ENCODE measurements at places on chromosomes 6 and 20.

GRCh38 chr6:4777394-4777935, 1.3 kb downstream of the CDYL start:
- no peak for DNase-seq

DNA sequence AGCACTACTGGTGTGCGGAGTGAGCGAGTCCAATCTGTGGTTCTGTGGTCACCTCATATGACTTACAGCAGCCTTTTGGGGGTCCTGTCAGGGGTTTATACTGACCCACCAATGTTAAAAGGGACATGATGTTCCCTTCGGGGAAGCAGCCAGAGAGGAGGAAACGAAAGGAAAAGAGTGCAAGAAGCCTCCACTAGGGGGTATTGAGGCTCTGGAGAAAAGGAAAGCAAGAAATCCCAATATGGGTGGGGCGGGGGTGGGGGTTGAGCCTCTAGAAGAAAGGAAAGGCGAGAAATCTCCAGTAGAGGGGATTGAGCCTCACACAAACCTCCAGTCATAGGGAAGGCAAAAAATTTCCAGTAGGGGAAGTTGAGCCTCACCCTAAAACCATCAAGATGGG, 249.3 kb upstream of the ECI2 start:
- DNase-seq = no peak

DNA sequence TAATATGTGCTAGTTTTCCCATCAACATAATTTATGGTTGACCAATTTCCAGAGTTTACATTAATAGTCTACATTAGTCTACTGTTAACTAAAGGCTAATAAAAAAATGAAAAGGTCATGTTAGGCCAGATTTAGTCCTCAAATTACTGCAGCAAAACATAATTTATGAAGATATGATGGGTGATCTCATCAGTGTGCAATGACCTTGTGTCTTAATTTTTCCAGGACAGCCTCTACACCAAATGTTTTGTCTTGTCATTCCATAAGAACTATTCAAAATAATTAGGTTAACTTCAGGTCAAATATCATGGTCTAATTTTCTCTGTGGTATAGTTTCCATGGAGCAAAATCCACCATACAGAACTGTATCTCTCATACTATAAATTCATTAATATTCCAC, 234.2 kb downstream of the COL12A1 start:
- DNase-seq = no peak

- DNase-seq = no peak
Measured at GRCh38 chr6:42904467-42904866, 11.4 kb upstream of the PTCRA start.

DNA sequence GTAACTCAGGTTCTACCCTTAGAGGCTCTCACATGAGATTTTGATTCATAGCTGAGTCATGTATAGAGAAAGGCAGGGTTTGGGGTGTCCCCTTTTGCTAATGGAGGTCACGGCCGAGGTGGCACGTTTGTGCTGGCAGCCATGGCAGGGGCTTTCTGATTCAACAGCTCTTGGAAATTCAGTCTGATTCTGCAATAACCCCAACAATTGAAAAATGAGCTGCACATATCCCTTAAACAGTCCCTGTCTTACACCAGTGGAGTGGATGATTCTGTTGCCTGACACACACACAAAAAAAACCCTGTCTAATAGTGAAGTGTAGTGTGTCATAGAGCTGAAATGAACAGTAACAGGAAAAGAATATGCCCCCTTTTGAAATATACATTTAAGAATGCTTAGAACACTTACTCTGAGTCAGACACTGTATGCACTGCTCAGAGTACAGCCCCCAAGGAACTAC, 40.4 kb upstream of the ARG1 start:
- DNase-seq = peak; percentile 50

- DNase-seq = no peak
Measured at GRCh38 chr20:53070706-53071392, 98.7 kb downstream of the TSHZ2 start.

GRCh38 chr6:7725849-7726415, at the start of gene BMP6:
Gene BMP6, plus strand, starts transcription at chr6:7726099. Its CDS starts 857 bp downstream, at chr6:7726956.
- peak; percentile 60 for DNase-seq

DNA sequence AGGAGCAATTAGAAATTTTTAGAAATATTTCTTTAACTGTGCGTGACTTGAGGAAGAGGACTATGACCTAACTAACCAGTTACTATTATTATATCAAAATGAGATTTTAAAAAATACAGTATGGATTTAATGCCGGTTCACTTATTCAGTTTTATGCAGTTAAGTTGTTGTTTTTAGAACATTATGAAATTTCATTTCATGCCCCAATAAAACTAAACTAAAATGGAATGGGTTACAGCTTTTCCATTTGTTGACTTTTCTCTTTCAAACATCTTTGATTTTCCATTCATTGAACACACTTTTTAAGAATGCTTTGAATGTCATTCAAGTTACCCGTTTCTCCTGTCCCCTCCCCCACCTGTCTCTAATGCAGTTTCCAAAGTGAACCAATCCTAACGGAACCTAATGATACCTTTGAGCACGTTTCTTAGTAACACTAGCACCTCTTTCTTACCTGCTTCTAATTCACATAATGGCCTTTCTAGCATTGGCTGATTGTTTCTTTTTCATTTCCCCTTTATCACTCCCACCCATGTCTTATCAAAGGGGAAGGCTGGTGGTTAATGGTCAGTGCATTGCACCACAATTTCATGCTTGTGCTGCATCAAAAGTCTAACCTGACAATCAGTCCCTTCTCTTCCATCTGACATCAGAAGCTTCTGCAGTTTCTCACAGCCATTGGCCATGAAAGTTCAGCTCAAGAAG, 262.2 kb upstream of the TAB2 start:
- no peak for DNase-seq

DNA sequence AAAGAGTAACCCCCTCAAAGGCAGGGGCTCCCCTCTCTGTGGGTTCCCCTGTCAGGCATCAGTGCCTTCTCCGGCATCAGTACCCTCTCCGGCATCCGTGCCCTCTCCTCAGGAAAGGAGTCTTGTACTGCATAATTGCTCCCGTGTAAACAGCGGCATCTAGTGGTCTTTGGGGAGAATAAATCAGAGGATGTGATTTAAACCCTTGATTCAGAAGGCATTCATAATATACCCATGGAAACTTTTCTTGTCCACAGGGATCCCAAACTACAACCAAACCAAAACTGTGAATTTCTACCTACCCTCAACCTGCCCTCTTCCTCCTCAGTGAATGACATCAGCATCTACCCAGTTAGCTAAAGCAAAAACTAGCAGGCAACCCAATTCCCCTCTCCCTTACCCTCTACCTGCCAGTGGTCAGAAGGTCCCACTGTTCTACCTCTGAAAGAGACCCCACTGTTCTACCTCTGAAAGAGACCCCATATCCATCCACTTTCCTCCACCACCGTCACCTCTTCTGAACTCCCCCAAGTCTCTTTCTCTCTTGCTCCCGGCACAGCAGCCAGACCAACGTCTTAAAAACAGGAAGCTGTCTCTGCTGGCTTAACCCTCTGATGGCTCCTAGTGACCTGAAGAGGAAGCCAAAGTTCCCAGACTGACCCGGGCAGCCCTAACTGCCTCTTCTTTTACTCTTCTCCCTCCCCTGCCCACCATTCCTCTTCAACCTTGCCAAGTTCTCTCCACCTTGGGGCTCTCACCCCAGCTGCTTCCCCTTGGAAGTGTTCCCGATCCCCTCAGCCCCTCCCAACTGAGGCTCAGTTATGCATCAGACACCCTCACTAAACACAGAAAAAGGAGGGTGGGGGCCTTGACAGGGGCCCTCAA, 27.2 kb downstream of the UBE2V1 start:
- no peak for DNase-seq

DNA sequence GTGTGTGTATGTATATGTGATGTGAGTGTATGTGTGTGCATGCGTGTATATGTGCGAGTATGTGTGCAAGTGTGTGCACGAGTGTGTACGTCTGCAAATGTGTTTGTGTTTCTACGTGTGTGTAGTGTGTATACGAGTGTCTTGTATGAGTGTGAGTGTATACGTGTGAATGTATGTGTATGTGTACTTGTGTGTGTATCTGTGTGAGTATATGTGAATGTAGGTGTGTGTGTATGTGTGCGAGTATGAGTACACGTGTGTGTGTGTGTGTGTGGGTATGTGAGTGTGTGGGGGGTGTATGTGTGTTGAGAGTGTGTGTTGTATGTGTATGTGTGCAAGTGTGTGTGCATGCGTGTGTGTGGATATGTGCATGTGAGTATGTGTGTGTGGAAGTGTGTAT, 602.0 kb upstream of the CDH4 start:
- DNase-seq = no peak

DNA sequence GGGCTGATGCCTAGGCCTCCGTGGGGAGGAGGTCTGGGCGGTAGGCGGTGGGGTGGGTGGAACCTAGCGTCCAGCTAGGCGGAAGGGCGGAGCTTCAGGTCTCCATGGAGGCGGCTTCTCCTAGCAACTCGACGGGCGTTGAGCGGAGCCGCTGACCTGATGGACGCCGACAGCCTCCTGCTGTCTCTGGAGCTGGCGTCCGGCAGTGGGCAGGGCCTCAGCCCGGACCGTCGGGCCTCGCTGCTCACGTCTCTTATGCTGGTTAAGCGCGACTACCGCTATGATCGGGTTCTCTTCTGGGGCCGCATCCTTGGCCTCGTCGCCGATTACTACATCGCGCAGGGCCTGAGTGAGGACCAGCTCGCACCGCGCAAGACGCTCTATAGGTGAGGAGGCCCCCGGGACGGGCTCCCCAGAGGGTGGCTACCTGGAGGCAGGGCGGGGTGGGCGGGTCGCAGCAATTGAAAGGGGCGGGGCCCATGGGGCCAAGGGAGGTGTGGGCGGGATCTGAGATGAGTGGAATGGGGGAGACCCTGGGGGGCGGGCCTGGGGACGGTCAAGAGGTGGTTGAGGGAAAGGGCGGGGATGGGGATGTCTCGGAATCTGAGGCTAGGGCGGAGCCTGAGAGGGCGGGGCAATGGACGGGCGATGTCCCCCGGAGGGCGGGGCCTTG, at the start of gene RSPH9:
TSS of gene RSPH9 (plus strand) at position 97 of the 673 bp plus-strand sequence. CDS start at position 160, 63 bp downstream.
- DNase-seq = peak; percentile 69

- no peak for DNase-seq
Measured at GRCh38 chr6:163667372-163668060, 253.0 kb downstream of the QKI start.

DNA sequence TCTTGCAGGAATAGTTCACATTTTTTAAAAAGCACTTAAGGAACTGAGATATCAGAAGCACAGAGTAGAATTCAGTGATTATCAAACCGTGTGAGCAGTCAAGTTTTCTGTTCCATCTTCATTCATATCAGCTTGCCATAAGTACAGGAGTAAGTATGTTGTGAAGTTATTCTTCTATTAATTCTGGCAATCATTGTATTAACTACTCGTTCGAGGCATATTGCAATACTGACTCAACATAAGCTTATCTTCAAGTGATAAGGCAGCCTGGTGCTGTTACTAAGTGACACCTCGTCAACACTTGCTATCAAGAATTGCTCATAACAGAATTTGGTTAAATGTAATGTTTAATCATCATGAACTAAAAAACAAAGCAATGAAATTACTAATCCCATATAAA, 75.7 kb upstream of the SNX9 start:
- DNase-seq = no peak

DNA sequence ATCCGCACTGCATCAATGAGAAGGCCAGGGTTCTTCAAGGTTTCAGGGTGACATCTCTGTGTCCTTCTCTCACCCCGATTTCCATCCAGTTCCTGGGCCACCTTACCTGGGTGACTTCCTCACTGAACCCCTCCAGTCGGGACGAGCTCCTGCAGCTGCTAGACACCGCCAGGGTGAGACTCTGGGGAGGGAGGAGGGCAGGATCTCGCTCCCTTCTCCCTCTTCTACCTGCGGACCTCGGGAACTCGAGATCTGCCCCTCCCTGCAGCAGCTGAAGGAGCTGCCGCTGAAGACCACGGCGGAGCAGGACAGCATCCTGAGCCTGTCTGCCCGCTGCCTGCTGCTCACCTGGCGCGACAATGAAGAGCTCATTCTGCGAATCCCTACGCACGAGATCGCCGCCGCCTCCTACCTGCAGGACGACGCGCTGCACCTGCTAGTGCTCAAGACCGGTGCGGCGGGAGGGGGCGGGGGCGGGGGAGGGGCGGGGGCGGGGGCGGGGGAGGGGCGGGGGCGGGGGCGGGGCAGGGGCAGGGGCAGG, 7.5 kb downstream of the CCM2L start:
- peak; percentile 43 for DNase-seq

DNA sequence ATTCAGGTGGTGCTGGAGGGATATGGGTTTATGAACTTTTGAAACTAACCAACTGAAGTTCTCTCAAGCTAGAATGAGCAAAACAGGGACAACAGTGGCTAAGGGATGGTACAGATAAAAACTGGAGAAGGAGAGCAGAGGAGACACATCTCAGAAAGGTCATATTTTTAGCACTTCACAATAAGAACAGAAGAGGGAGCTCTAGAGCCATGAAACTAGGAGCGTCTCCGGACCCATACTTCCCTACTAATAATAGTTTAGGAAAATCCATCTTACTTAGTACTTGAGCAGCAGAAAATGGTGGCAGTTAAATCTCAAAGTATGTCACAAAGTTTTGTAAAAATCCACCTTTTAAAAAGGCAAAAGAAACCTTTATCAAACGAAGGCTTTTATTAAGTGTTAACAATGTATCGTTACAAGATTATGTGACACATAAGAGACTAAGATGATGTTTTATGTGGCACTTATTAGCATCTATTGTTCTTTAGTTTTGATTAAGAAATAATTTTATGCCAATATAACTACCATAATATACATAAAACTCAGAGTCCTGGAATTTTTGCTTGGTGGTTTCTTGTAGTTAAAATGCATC, 278.6 kb downstream of the TBC1D32 start:
- DNase-seq = no peak

DNA sequence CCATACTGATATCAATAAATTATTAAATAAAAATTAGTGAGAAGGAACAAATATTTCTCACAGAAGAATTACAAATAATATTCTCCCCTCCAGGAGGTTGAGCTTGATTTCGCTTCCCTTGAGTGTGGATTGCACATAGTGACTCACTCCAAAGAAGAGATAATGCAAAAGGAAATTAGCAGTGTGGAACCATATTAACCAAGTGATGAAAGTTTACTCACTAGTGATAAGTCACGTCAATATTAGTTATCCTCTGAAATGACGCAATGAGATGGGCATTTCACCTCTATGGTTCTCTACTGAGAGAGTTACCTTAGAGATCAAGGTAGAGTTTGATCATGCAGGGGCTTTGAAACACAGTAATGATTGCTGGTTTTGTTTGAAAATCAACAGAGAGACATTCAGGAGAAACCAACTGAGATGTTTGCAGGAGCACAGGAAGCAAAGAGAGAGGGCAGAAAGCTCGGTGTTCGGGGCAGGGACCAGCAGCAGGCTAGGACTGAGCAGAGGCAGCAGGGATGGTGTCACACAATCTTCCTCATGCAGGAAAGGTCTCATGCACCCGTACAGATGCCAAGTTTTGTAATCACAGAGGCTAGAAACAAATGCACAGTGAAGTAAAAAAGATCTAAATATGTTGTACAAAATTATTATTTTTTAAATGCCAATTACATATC, 634.5 kb downstream of the QKI start:
- DNase-seq = no peak

GRCh38 chr6:125868678-125869395, 78.1 kb downstream of the NCOA7 start:
- DNase-seq = no peak
